ENCODE measurements at places on chromosomes 12 and 14.
A peak's percentile ranks its signal among the peaks of the same experiment; 100 is the strongest.

DNA sequence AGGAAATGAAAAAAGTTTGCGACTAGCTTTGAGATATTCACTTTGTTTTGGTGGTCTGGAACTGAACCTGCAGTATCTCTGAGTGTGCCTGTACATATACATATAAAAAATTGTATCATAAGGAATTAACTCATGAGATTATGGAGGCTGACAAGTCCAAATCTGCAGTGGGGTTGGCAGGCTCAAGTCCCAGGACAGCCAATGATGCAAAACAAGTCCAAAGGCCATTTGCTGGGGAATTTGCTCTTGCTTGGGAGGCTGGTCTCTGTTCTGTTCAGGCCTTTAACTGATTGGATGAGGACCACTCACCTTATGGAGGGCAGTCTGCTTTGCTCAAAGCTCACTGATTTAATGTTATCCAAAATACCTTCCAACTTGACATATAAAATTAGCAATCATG, 66.8 kb downstream of the FGD4 start:
- DNase-seq = no peak

DNA sequence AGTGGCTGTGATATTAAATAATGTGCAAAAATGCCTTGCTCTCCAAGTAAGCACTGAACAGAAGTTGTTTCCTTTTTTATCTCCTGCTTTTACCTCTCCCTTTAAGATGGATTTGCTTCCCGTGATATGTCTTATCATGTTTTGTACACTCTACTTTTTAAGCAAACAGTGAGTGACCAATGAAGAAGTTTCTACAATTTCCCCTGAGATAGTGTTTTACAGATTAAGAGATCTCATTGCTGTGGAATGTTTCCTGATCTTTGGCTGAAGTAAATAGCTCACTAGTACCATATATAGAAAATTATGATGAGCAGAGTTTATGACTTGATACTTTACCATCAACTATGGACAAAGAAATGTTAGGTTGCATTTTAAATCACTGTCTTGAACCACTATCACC, 184.8 kb upstream of the PDE3A start:
- DNase-seq = peak; percentile 18

GRCh38 chr14:99875836-99876235, 82.6 kb downstream of the EML1 start:
- DNase-seq = no peak

DNA sequence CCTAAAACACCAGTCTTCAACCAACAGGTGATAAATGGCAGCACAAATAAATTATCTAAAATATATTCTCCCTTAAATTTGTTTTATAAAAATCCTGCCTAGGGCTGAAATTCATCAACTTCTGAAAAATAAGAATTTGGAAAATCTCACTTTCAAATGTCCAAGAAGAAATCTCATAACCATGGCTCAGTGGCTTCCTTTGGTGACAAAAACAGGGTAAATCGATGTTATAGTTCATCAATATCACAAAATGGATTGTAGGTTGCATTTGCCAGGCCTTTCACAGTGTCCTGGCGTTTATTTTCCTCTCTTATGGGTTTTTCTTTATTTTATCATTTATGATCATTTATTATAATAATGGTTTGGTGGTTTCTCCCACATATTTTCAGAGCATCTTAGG, 103.0 kb downstream of the PTGER2 start:
- DNase-seq = no peak

GRCh38 chr14:50237427-50237826, 6.0 kb upstream of the SOS2 start:
- DNase-seq = no peak

- DNase-seq = peak; percentile 51
These were observed 9.6 kb upstream of the FOXG1 start for GRCh38 chr14:28756884-28757570.

GRCh38 chr12:129903092-129903945, 506 bp downstream of the TMEM132D start:
- DNase-seq = no peak

DNA sequence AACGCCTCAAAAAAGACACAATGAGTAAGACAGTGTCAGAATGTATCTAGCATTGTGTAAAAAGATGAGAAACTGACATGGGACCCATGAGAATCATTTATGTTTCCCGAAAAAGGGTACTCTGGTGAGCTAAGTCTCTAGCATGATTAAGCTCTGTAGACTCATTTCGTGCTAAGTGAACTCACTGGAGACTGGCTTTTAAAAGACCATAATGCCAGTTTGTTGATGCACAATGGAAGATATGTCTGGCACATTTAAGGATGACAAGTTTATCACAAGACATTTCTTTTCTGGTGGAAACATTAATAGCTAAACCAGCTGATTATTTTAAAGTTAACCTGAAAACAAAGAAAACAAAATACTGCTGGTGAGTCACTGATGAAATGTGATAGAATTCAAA, 233.5 kb downstream of the SLC2A13 start:
- DNase-seq = no peak

- DNase-seq = no peak
These were observed 10.1 kb downstream of the FBXL14 start for GRCh38 chr12:1584326-1584725.

GRCh38 chr12:38053113-38053512, 263.5 kb upstream of the ALG10B start:
- no peak for DNase-seq

GRCh38 chr12:49946086-49946485, 4.5 kb upstream of the AQP2 start:
- DNase-seq = no peak

GRCh38 chr12:119175081-119175480, 3.6 kb upstream of the HSPB8 start:
- no peak for DNase-seq

DNA sequence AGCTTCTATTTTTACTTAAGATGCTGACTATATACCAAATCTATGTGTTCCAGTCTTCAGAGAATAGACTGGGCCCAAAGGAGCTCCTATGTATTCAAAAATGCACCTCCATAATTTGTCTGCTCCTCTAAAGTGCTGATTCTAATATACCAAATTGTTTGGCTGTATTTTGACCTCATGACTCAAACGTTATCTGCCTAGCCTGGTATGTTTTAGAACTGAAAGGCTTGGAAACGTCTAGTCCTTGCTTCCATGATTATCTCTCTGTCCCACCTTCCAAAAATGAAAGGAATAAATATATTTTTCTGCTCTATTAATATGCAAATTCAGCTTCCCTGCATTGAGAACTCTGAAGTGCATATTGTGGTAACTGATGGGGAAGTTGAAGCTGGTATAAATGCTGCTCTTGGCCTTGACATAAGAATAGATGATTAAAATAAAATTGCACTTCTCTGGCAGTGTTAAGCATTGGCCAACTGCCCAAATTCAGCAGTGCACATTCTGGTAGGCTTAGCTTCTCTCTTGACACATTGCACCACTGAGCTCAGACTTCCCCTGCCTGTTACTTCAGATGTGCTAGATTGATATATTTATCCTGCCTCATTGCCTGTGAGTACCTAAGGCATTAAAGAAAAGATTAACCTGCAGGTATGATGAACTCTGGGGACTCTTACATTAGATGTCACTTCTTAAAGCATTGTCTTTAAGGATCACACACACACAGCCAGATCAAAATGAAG, 882.3 kb downstream of the RPS29 start:
- no peak for DNase-seq

GRCh38 chr12:69913526-69913925, 88.5 kb downstream of the MYRFL start:
- no peak for DNase-seq

GRCh38 chr12:13499008-13499407, 302.5 kb downstream of the EMP1 start:
- no peak for DNase-seq

DNA sequence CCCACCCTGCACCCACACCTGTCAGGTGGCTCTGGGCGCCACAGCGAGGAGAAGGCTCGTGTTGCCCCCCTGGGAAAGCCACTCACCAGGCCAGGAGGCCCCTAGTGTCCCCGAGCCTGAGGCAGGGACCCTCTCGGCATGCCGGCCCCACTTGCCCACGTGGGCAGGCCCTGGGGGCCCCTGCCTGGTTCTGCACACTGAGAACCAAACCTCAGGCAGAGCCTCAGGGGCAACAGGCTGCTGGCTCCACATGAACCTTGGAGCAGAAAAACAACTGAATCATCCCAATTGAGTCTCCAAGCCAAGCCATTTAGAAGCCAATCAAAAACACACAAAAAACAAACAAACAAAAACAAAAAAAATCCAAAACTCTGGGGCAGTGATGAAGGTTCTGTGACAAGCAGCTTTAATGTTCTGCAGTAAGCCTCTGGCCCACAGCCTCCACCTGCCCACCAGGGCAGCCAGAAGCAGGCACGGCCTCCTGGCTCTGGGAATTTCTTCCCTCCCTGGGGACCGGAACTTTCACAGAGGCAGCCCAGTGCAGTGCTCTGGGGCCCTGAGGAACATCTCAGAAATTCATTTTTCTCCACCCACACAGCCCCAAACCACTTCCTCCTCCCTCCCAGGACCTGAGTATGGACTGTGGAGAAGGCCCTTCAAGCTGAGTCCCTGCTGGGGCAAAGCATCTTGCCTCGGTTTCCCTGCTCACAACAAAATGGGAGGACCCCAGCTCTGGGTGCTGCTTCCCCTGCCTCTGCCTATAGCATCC, 90.2 kb downstream of the CHGA start:
- no peak for DNase-seq

DNA sequence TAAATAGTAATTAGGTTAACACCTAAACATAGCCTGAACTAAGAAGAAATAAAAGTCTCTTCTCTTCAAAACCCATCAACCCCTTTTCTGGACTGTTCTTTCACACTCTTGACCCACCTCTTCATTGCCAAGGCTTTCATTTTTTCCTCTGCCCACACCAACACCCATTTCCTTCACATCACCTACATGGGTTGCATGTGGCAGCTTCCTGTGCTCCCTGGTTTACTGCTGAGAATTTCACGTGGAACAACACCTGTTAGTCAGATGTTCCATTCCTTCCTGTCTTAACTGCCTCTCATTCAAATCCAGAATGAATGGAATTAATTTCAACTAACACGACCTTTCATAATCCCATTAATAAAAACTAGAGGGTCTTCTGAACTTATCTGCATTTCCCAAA, 157.3 kb downstream of the BCAT1 start:
- no peak for DNase-seq

- no peak for DNase-seq
These were observed 729 bp upstream of the M6PR start for GRCh38 chr12:8950221-8950527.

DNA sequence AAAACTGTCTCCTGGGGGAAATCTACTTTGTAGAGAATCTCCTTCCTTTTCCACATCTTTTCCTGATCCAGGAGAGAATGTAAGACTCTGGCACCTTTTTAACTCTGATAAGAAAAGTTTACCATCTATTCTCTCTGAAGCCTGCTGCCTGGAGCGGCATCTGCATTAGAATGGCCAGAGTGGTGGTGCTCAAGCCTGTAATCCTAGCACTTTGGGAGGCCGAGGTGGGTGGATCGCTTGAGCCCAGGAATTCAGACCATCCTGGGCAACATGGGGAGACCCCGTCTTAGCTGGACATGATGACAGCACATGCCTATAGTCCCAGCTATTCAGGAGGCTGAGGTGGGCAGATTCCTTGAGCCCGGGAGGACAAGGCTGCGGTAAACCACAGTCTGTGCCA, 1.4 kb upstream of the CHFR start:
- no peak for DNase-seq

GRCh38 chr12:54364413-54364812, at the start of gene GPR84:
GPR84 (minus strand) TSS chr12:54364486; CDS start chr12:54363851, 635 bp downstream.
- DNase-seq = no peak

GRCh38 chr14:31363331-31364073, 56.8 kb downstream of the HEATR5A start:
- DNase-seq = no peak

DNA sequence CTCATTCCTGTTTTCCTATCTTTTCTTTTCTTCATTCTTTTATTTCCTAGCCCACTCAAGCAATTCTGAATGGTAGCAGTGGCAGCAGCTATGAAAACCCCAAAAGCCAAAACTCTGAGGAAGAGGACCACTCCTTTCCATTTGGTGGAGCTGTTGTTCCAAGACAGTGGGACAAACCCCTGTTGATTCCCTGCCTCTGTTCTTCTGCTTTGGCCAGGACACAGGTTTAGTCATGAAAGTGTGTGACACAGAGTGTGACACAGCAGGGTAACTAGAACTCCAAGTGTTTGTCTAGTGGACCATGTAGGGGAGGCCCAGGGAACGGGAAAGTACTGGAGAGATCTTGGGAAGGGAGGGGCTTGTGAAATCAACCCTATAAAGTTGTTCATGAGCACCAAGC, 71.1 kb downstream of the PTCSC3 start:
- DNase-seq = peak; percentile 9

GRCh38 chr12:48028541-48029431, 24.5 kb upstream of the COL2A1 start:
- no peak for DNase-seq

DNA sequence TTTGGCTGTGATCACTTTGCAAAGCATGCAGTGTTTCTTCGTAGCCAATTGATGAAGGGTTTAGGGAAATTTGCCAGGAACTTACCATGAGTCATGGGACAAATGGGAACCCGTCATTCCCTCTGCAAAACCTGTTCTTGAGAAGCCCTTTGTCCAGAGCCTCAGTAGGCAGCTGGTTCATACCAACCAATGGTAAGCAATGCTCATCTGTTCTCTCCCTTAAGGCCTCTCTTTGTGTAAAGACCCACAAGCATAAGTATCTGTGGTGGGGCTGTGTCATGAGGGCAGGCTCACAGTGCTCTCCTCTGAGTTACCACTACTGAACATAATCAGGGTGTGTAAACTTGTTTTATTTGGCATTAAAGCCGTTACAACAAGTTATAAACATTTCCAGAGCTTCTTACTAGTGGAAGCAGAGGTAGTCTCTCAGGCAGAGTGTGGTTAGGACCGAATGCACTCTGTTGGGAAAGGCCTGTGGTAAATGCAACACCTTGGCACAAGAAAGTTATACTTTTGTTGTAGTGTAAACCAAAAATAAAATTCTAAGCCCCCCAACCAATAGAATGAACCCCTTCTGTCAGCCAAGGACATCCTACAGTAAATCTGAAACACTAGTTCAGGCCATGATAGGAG, 119.8 kb downstream of the SINHCAF start:
- DNase-seq = peak; percentile 71

GRCh38 chr12:67524861-67525616, 123.5 kb upstream of the DYRK2 start:
- DNase-seq = no peak

GRCh38 chr12:17928708-17929366, 161.2 kb downstream of the RERGL start:
- no peak for DNase-seq

GRCh38 chr14:56587701-56588100, 8.1 kb downstream of the TMEM260 start:
- DNase-seq = no peak

DNA sequence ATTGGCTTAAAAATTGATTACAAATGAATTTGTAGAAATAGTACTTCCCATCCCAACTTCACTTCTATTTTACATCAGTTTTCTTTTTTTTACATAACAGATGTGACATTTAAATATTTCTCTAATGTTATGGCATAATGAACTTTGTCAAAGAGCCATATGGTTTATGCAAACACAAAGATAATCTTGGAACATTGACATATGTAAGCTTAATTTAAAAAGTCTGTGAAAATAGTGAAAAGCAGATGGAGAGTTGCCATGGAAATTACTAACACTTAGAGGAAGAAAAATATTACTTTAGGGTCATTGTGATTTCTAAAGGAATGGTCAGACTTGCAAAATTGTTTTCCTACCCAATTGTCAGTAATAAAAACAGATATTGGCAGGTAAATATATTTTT, 232.4 kb downstream of the AEBP2 start:
- DNase-seq = no peak

GRCh38 chr14:49896966-49897365, 4.1 kb downstream of the ARF6 start:
- no peak for DNase-seq

- peak; percentile 73 for DNase-seq
These were observed 21.7 kb upstream of the VPS37B start for GRCh38 chr12:122917507-122918121.
